Stimulated activated CD4-positive, alpha-beta T cell treated with anti-CD3 and anti-CD28 coated beads, Interleukin-15, amount 100 ng/mL, for 1 hour (primary cell): ENCODE measurements at places on chromosomes 2 and 18.

GRCh38 chr18:23779696-23780303 is 90.5 kb downstream of the LAMA3 start:
- no peak for DNase-seq

DNA sequence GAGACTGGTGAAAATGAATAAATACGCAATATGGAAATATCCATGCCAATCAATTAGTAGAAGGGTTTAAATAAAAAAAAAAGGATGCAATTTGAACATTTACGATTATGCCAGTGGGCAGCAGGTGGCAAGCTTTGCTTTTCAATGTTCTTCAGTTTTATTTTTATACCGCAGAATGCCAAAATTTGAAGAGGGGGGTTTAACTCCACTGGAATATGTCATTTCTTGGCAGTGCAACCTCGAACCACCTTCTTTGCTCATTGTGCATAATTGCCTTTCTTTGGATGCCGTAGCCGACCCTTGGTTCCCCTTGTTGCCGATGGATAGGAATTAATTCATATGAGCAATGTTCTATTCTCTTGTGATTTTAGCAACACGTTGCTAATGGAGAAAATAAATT is 88.0 kb downstream of the LTBP1 start:
- no peak for DNase-seq

- no peak for DNase-seq
Observed at GRCh38 chr2:196259507-196260481, 88.4 kb upstream of the STK17B start.

DNA sequence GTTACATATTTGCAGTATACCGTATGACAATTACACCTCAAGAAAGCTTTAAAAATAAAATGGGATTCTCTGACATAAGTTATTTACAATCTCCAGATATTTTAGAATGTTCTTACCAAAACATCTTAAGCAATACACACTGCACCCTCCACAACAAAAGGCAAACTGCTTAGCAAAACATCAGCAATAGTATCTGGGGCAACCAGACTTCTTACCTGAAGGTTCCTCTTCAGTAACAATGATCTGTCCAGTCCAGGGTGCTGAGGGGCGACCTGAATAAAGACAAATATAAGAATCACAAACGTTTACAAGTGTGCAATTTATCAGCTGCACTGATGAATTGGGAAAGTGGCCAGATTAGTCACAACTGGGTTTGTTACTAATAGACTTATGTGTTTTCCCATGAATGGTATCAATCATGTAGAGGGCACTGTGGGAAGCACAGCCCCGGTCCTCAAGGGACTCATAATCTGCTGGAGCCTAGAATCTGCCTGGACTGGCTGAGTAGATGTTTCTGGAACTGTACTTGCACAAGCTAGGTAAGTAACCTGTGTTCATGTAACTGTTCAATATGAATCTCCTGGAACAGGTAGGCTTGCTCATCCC is 70.7 kb downstream of the MYOM1 start:
- DNase-seq, result no peak

DNA sequence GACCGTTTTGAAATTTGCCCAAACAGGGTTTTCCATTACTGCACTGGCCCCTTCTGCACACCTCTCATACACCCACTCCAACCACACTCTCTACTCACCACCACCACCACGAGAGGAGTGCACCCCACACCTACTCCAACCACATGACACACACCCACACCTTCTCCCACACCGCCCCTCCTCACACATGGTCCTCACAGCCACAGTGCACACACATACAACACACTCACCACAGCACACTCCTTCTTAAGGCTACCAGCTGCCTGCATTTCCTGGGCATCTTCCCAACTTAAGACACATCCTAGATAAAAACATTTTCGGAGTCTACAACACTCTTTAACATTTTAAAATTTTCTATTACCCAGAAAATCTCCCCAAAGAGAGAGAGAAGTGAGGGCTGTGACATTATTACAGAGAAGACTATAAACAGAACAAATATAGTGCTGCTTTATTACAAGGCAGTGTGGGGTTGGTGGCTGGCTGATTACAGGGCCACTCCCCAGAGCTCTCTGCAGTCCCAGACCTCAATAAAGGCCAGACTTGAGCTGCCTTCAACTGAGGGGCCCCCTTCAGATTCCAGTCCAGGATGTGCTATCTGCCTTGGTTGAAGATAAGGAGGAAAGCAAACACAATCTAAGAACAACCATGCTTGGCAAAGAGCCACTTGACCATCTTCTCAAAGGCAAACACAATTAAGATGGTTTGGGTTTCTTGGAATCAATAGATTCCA is 36.1 kb downstream of the NHEJ1 start:
- no peak for DNase-seq

GRCh38 chr2:226256237-226256636 is 543.4 kb downstream of the IRS1 start:
- DNase-seq, result no peak

GRCh38 chr2:101811226-101812015 is 113.9 kb downstream of the MAP4K4 start:
- no peak for DNase-seq

DNA sequence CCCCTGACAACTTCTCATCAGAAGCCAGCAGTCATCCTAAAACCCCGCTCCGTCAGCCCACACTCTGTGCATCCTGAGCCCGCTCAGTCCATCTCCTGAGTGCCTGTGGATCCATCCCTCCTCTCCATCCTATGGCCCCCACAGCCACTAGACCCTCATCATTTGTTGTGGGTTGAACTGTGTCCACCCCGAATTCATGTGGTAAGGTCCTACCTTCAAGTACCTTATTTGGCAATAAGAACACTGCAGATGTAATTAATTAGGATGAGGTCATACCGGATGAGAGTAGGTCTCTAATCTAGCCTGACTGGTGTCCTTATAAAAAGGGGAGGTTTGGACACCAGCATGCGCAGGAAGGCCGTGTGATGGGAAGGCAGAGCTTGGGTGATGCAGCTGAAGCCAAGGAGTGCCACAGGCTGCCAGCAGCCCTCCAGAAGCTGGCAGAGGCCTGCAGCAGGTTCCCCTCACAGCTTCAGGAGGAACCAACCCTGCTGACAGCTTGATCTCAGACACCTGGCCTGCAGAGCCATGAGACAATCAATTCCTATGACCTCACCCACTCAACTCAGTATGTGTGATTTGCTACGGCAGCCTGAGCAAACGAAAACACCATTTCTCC is 192.4 kb downstream of the ZBTB7C start:
- DNase-seq, result no peak

DNA sequence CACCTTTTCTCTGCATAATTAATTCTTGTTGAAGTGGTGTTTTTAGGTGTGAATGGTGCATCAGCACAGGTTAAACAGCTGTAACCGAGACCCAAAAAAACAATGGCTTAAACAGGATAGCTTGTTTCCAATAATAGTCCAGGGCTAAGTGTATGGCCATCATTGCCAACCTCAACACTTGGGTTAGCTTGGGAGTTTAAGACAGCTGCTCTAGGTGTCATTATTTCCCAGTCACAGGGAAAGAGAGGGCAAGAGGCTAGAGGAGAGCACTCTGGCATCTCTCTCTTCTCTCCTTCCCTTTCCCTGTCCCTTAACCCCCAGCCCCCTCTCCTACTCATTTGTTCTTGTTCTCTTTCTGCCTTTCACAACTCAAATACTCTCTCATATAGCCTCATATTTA is 21.1 kb downstream of the BIRC6 start:
- DNase-seq, result no peak

DNA sequence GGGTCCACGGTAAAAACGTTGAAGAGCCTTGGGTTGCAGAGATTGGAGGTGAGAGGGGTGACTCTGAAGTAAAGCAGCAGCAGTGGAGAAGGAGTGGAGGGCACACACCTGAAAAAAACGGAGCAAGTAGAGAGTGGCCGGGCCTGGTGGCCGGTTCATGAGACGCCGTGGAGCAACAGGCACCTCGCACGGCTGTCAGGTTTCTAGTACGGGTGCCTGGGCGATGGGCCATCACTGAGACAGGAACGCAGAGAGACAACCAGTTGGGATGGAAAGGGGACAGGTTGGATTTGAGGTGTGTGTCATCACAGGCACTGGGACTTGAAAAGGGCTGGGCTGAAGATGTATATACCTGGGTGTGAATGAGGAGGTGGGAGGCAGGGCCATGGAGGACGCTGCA is 104.2 kb downstream of the MTCL1 start:
- no peak for DNase-seq

DNA sequence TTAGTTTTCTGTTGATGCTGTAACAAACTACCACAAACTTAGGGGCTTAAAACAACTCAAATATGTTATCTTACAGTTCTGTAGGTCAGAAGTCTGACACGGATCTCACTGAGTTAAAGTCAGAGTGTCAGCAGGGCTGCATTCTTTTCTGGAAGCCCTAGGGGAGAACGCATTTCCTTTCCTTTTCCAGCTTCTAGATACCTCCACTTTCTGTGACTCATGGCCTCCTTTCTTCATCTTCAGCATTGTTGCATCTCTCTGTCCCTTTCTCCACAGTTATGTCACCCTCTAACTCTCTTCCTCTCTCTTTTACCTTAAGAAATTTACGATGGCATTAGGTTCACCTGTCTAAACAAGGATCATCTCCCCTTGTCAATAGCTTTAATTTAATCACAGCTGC is 13.3 kb upstream of the PPP4R1 start:
- DNase-seq, result no peak

DNA sequence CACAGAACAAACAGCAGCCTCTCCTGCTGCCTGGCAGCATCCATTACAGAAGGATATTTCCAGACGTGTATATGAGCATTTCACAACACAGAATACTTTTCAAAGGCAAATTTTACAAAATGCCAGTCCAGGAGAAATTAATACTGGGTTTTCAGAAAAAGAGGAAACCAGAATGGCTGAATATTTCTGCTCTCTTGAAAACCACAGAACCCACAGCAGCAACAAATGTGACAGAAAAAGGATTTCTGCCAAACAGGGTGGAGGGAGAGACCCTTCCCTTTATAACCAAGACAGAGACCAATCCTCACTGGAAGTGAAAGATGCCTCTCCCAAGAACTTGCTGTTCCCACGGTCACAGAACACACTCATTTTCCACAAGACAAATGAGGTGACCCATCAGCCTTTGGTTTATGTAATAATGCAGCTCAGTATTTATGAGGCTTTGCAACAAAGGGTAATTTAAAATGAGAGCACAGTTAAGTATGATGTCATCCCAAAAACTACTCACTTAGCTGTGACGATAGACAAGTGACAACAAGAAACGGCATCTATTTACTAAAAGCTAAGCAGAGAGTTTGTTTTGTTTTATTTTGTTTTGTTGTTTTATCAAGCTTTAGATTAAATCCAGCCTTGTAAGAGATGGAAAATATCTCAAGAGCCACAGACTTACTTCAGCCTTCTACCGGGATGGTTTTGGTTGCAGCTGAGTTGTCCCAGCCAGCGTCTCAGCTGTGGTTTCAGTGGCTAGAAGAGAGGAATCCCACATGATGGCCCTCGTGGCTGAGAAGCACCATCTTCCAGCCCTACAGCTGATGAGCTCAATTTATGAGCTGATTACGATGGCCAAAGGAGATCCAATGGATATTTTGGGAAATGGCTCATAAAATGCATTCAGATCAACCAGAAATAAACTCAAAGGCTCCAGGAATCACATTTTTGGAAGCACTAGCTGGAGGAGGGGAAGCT is 249.3 kb upstream of the AGAP1 start:
- no peak for DNase-seq

GRCh38 chr2:148303161-148303560 is 282.3 kb downstream of the MBD5 start:
- DNase-seq, result no peak

GRCh38 chr2:52463457-52463856 is 1304.1 kb upstream of the CHAC2 start:
- DNase-seq, result no peak

DNA sequence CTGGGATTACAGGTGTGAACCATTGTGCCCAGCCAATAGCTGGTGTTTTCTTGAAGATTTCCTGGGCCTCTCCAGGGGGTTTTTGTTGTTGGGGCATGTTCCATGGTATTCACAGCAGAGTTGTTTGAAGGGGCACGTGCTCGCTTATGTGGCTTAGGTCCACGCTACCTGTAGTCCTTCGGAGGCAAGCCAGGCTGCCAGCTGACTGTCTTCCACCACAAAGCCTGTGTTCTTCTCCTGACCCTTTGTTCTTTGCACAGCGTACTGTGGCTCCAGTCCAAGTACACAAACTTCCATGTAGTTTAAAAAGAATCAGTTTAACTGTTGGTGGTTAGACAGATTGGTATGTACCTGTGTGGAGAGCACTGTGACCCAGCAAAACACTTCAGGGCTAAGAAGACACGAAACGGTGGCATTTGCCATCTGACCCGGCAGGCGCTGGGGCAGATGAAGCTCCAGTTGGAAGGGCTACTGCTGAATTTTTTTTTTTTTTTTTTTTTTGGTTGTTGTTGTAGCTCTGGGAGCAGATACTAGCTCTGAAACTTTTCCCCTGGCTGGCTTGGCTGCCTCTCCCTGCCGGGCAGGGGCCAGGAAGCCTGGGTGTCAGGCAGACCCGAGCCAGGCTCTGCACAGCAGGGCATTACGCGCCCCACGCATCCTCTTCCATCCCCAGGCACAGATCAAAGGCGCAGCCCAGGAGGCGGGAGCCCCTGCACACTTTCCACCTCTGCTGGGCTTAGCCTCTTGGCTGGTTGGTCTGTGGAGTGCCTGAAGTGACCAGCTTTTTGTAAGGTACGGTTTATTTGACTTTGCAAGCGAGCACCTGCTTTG is 5.7 kb downstream of the GREB1 start:
- DNase-seq, result no peak

DNA sequence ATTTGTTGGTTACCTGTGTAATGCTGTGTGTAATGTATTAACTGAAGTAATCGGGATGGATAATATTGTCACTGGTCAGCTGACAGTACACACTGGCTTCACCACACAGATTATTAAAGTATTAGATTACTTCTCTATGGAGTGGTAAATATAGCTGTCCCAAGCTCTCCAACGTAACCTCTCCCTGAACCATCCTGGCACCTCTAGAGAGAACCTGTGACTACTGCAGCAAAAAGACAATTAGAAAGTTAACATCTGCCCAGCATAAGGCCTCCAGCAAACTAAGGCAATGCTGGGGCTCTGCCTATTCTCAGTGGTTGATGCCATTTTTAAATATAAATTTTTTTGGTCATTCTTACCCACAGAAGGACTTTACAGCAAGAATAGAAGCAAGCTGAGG is 351.3 kb downstream of the GPD2 start:
- DNase-seq, result no peak

GRCh38 chr2:141906678-141907077 is 224.1 kb downstream of the LRP1B start:
- DNase-seq, result no peak

- DNase-seq, result no peak
Observed at GRCh38 chr18:55775972-55776371, 188.0 kb upstream of the TCF4 start.

DNA sequence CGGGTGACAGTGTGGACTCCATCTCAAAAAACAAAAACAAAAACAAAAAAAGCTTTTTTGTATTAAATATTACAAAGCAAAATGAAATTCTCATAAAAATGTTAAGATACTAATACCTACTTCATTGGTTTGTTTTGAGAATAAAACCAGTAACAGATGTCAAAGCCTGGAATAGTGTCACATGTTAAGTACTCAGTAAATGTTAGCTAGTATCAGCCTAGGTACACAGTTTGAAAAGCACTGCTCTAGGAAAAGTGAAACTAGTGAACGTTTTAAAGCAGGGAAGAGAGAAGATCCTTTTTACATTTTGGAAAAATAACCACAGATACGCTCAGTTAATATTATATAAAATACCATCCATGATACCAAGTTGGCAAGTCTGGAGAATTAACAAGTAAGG is 37.1 kb upstream of the ADAM17 start:
- no peak for DNase-seq
